ENCODE measurements at places on chromosomes 3 and 15.

DNA sequence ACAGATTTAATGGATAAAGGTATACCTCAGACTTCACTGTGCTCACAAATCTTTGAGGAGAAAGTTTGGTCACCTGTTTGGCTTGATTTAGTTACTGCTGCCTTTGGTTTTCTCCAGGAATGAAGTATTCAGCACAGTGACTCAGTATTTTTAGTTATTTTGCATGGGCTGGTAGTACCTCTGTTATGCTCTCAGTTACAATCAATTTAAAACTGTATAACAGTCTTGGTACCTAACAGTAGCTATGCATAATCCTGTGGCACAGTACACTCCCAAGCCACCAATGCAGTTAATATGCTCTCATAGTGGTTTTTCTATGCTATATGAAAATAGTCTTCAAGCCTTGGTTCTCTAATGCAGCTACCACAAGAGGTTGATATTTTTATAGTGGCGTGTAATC is 11.9 kb upstream of the EIF3J start:
- no peak for DNase-seq

GRCh38 chr3:193772422-193772763 is 179.4 kb downstream of the OPA1 start:
- no peak for DNase-seq

- no peak for DNase-seq
Observed at GRCh38 chr3:175287361-175287963, 428.3 kb downstream of the NAALADL2 start.

GRCh38 chr3:150090877-150091276 is 120.2 kb upstream of the PFN2 start:
- DNase-seq, result no peak

Data from activated naive CD4-positive, alpha-beta T cell (primary cell).